8988T (cell line): ENCODE measurements at places on chromosomes 11 and 22.

DNA sequence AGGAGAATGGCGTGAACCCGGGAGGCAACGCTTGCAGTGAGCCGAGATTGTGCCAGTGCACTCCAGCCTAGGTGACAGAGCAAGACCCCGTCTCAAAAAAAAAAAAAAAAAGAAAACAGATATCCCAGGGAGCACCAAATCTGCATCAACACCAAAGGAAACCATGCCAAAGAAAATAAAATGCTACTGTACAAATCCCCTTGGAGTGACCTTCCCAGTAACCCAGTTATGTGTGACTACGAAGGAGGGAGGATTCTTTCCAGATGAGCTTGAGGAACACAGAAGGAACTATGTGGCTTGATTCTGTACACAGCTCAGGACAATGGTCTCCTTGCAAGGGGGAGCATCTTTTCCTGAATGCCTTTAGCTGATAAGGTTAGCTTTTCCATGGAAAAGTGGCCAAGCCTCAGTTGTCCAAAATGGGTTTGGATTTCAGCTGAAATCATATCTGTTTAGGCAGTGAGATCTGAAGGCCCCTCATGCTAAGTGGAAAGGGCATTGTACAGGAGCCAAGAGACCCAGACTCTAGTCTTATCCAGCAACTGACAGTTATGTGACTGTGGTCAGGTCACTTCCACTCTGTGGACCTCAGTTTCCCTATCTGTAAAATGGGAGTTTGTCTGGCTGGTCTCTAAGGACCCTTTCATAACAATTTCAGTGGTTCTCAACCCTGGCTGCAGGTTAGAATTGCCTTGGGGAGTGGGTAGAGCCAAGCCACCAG lies 87.6 kb upstream of the TIMP3 start:
- DNase-seq = no peak

DNA sequence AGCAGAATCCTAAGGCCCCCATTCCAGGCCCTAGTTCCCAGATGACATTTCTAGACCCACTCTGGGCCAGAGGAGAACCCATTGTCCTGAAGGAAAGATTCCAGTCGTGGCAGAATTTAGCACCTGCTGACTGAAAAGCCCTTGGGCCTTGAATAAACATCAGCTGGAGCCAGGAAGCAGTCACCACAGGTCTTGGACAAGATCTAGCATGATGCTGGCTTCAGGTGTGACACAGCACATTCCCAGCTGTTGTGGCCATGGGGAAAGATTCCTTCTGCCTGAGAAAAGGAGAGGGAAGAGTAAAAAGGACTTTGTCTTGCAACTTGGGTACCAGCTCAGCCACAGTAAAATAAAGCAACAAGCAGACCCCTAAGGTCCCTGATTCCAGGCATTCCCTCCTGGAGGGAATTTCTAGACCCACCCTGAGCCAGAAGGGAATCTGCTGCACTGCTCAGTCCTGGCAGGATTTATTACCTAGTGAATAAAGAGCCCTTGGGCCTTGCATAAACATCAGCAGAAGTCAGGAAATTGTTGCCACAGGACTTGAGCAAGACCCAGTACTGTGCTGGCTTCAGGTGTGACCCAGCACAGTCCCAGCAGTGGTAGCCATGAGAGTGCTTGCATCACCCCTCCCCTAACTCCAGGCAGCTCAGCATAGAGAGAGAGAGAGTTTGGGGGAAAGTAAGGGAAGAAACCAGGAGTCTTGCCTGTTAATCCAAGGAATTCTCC lies 42.5 kb upstream of the PAMR1 start:
- no peak for DNase-seq

DNA sequence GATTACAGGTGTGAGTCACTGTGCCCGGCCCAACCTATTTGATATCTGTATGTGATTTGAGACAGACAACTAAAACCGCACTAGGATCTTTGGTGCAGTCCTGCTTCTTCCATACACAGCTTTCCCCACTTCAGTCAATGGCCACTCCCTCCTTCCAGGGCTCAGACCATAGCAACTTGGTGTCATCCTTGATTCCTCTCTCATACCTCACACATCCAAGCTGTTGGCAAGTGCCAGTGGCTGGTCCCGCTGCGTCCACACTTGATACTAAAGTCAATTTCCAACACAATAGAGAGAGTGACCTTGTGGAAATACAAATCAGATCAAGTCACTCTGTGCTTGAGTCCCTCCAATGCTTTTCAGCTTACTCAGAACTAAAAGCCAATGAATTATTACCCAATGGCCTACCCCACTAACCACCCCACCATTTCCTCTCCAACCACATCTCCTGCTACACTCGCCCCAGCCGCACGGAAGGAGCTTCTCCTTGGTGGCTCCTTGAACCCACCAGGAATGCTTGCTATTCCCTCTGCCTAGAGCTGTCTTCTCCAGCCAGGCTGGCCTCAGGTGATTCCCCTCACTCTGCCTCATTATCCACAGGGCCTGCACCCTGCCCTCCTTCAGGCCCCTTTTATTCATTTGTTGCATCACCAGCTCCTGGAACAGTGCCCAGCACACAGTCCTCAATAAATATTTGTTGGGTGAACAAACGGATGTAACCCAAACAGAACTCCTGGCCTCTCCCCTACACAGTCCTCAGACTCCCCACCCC lies 12.9 kb downstream of the ABTB2 start:
- peak; percentile 66 for DNase-seq

DNA sequence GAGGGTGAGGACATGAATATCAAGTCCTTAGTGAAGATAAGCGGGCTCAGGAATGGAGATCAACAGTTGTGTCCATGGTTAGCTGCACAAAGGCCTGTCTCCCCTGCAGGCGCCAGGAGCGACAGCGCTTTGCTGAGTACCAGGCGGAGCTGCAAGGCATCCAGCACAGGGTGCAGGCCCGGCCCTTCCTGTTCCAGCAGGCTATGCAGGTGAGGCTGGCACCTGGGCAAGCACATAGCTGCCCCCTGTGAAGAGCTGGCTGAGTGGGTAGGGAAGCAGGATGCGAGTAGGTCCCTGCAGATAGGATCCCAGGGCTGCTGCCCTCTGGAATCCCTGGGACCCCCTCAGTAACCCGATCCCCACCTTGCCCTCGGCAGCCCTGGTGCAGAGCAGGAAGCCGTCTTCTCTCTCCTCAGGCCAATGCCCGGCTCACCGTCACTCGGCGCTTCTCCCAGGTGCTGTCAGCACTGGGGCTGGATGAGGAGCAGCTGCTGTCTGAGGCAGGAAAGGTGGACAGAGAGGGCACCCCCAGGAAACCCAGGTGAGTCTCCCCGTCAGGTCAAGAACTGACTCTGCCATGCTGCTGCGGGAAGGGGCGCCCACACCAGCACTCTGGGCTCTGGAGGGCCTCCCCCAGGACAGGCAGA lies 2.6 kb upstream of the SART1 start:
- DNase-seq = no peak

DNA sequence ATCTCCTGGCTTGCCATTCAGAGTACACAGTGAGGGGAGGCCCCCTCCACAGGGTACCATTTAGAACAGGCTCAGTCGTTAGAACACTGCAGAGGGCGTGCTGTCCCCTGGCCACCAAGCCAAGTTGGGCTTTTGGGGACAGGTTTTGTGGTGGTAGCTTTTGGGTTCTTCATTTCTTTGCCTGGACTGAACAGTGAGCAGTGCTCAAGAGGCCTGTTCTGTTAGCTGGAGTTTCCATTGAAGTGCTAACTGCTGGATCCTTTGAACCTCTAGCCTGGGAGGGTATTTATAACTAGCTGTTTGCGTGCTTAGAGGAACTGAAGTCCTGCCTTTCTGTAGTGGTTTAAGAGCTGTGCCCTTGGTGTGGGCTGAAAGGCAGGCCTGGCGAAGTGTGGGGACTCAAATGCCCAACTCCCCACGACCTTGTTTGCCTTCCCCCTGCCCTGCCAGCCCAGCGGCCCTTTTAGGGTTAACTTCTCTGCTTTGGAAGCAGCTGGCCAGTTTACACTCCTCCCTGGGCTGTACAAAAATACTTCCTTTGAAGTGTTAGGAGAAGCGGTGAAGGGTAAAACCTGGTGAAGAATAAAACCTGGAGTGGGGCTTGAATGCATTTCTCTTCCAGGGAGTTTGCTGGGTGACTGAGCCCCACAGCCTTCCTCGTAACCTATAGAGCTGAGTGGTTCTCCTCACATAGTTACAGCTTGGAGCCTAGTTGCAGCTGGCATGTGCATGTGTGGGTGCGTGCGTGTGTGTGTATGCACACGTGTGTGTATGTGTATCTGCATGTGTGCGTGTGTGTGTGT lies 34.6 kb downstream of the ZNRF3 start:
- no peak for DNase-seq

DNA sequence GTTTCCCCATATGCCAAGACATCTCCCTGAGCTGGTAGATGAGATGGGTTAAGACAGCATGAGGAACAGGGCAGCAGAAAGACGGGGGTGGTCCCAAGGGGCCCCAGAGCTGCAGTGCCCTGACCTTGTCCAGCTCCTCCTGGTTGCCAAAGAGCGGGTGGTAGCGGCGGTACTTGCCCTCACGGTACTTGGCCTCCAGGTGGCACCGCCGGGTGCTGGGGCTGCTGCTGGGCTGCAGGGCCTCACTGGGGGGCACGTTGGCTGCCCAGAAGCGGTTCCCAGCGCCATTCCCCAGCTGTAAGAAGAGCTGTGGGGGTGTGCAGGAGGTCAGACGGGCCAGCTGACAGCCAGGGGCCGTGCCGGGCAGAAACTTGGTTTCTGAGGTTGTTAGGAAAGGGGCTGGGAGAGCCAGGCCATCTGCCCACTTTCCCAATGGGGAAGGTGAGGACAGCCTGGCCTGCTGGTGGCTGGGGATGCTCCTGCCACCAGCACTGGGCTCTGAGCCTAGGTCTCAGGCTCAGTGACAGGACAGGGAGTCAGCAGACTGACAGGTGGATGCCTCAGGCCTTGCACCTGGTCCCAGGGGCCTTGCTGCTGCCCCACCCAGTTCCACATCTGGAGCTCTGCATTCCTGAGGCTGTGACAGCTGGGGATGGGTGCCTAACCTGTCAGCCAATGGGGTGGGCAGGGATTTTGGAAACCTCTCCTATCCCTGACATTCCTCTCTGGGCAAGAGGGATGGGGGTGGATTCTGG lies 30.0 kb upstream of the PDE2A start:
- DNase-seq = no peak

DNA sequence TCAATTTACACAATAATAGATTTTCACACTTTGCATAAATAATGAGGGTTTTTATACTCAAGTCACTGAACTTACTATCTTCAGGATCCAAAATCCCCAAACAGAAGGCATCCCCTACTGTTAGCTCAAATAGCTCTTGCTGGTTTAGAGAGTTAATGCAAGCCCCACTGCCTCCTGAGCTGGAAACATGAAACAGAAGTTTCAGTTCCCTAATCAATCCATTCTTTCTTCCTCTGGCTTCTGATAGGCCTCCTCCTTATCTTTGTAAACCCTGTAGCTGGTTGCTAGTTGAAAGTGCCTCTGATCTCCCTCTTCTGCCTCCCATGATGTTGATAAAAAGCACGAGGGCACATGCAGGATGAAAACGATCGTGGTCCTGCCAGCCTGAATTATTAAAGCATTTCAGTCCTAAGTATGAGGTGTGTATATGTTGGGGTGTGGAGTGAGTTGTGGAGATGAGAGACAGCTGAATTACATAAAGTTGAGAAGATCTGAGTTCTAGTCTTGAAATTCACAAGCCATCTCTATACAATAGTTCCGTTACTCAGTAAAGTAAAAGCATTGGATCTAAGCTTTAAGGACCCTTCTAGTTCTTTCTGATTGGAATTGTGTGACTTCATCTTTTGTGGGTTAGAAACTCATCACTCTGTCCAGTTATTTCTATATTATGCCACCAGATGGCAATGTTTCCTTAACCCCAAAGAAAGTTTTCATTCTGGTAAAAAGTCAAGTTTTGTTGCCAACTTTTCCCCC lies 35.0 kb upstream of the EHF start:
- no peak for DNase-seq

- DNase-seq = no peak
These were observed 6.1 kb upstream of the CHST1 start for GRCh38 chr11:45671246-45672171.

DNA sequence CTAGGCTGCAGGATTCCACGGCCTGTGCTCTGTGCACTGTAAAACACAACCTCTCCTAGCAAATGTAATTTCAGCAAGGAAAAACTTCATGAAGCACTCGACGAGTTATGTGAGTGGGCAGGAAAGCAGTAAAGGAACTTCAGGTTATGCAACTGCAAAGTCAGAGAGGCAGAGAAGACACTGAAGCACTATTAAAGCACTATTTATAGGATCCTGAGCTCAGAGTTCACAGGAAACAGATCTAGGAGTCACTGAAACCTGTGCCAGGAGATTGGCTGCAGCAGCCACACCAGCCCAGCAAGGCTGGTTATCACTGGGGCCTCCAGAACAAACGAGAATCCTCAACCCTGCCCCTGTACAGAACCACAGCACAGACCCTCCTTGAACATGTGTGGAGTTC lies 2.5 kb downstream of the SMIM35 start:
- DNase-seq = no peak

GRCh38 chr11:131503017-131503416 lies 132.6 kb downstream of the NTM start:
- DNase-seq = no peak

DNA sequence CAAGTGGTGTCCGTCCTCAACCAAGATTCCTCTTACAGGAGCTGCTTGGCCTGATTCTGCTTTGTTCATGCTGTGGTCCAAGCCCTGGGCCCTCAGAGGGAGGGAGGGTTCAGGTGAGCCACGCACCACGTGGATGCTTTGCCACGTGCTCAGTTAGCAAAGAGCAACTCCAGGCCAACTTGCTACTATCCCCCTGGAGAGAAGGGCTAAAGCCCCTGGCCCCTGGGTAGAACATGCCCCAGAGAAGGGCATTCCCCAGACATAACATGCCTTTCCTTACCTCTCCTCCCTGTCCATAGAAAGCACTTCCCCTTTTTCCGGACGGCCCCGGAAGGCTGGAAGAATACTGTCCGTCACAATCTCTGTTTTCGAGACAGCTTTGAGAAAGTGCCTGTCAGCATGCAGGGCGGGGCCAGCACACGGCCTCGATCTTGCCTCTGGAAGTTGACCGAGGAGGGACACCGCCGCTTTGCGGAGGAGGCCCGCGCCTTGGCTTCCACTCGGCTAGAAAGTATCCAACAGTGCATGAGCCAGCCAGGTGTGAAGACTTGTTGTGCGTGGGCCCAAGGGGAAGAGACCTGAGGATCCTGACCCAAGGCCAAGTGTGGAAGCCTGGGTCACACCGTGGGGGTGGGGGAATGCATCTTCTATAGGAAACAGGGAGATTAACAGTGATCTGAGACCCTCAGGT lies 8.8 kb downstream of the FOXR1 start:
- DNase-seq = no peak

DNA sequence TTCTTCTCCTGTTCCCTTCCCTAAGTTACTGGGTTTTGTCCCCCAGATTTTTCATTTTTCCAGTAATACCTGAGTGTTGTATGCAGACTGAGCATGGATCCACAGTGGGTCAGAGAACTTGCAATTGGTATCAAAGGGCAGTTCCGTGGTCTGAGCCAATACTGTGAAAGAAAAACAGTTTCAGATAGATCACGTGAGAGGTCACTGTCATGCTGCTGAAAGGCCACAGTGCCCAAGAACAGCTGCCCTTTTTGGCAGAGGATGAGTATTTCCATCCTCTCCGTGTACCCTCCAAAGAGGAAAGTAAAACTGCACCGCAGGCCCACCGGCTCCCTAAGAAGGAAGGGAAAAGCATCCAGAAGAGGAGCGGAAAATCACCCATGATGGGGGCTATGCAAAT lies 73.0 kb upstream of the TBCEL start:
- DNase-seq = no peak
